ENCODE measurements at places on chromosomes 11 and 22. TPM values are rescaled to one million over a fixed set of nuclear protein-coding genes. Genes with fewer than 3 reads are reported as not detected.

GRCh38 chr11:64025205-64025604 is 10.5 kb upstream of the FLRT1 start:
- peak; percentile 85 for DNase-seq

DNA sequence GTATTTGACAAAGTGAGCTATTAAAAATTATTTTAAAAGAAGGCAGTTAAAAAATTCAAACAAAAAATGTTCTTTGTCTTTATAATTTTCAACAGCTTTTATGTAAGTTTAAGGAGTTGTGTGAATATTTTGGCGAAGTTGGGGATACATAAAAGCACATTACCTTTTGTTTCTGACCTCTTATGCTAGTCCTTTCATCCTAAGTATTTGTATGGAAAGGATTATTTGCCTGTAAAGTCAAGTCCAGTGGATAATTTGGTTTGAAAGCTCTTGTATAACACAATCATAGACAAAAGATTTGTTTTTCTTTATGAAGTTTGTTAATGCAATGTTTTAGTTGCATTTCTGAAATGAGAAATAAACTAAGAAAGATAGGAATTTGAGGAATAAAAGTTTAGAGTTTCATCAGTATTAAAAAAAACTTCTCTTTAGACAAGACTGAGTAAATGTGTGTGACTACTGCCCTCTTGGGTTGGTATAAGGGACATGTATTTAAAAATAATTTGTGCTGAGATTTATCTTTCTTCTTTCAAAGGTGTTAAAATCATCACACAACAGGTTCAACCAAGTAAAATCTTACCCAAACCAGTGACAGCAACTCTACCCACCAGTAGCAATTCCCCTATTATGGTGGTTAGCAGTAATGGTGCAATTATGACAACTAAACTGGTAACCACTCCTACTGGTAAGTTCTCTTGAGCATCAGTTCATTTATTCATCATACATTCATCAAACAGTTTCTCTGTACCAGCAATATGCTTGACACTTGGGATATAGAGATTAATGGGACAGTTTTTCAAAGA is 68.2 kb downstream of the EMSY start:
- DNase-seq: no peak

DNA sequence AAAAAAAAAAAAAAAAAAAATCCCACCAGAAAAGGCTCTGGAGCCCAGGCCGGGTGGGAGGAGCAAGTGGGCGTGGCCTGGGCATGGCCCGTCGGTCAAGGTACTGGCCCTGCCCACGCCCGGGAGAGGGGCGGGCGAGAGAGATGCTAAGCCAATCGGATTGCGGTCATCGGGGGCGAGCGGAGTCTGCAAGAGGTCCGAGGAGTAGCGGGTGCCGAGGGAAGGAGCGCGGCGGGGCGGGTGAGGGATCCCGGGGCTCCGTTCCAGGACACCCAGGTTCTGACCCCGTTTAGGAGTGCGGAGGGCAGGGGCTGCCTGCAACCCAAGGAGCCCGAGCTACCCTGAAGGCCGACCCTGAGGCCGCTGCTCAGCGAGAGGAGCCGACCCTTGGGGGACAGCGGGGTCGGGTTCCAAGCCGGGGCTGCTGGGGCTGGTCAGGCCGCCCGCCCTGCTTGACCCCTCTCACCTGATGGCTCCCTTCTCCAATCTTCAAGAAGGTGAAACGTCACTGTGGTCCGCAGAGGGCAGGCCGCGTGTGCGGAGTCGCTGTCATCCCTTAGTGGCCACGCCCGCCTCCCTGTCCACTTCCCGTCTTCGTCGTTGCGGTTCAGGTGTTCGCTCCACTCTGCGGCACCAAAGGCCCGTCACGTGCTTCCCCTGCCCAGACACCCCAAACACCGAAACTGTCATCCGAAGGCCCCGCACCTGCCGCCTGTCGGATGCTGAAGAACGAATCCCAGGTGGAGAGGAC is 11.1 kb upstream of the TAB1 start:
- peak; percentile 98 for DNase-seq

Gene PKNOX2
- 1.3 TPM for total RNA-seq

Gene MMP12
- not detected for total RNA-seq

DNA sequence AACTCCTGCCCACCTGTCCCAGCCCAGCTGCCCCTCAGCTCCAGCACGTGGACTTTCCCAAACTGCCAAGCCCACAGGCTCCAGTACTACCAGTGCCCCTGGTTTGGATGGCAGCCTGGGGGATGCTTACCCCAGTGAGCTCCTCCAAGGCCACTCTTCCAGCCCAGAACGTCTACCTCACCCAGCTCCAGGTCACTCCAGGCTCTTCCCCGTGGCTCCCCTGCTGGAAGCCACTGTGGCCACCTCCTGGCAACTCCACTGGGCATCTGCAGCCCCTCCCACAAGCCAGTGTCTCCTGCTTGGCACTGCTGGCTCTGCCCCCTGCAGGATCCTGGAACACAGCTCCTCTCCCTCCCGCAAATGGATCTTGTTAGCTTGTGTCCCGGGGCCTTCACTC is 29.3 kb downstream of the LMO1 start:
- peak; percentile 57 for DNase-seq

Gene APOC3
- not detected for total RNA-seq

- DNase-seq: no peak
Observed at GRCh38 chr11:72195518-72196270, 3.8 kb downstream of the FOLR1 start.

Gene AQP11
- total RNA-seq: 0.72 TPM

Gene TCN1
- total RNA-seq: not detected

Gene APOA1
- 0.79 TPM for total RNA-seq

Data from H9 (cell line).